ENCODE measurements at places on chromosomes 6 and 20.
A peak's percentile ranks its signal among the peaks of the same experiment; 100 is the strongest.

DNA sequence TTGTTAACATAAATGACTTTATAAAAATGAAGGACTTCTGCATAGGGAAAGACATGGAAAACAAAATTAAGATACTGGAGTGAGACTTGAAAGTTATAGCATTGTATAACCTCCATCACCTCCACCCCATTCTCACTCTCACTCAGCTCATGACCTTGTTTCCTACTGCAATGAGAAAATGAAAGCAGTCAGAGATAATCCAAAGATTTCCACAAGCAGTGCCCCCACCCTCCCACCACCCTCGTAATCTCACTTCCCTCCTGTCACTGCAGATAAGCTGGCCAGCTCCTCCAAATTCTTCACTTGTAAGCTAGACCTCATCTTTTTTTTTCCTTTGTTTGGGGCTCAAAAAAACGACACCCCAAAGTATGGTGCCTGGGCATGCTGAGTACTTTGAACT, 52.9 kb upstream of the PROKR2 start:
- DNase-seq: no peak

DNA sequence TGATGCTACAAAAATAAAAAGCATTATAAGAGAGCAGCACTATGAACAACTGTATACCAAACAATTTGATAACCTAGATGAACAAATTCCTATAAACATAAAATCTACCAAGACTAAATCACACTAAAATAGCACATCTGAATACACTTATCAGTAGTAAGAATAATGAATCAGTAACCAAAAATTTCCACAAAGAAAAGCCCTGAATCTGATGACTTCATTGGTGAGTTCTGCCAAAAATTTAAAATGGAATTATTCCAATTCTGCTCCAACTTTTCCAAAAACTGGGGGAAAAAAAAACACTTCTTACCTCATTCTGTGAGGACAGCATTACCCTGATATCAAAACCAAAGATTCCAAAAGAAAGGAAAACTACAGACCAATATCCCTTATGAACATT, 206.2 kb downstream of the WDR27 start:
- DNase-seq: no peak

DNA sequence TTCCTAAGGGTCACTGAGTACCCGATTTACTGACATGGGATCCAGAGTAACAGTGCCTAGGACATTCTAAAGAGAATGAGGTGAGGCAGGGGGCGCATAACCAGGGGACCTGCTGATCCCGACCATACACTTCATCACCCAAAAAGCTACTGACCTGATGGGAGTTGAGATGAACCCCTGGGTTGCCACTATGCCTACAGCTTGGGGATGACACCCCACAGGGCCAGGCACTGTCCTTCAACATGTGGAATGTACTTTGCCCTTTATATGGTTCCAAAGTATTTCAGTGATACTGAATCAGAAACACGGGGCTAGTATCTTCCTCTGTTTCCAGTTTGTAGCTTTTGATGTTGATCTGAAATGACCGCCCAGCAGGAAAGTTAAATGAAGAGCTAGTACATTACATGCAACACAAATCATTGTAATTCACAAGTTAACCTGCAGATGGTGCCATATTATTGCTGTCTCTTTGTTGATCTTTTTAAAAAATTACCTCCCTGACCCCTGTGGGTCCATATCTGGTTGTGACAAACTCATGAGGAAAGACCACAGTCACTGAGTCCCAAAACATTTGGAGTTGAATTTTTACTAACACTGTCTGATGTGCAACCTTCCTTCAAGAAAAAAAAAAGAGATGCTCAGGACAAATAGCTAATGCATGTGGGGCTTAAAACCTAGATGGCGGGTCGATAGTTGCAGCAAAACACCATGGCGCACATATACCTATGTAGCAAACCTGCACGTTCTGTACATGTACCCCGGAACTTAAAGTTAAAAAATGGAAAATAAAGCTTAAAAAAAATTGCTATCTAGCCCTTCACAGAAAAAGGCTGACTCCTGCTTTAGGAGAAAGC, 42.7 kb upstream of the GCNT2 start:
- no peak for DNase-seq

- no peak for DNase-seq
Observed at GRCh38 chr20:44532981-44533331, 11.1 kb upstream of the SERINC3 start.

DNA sequence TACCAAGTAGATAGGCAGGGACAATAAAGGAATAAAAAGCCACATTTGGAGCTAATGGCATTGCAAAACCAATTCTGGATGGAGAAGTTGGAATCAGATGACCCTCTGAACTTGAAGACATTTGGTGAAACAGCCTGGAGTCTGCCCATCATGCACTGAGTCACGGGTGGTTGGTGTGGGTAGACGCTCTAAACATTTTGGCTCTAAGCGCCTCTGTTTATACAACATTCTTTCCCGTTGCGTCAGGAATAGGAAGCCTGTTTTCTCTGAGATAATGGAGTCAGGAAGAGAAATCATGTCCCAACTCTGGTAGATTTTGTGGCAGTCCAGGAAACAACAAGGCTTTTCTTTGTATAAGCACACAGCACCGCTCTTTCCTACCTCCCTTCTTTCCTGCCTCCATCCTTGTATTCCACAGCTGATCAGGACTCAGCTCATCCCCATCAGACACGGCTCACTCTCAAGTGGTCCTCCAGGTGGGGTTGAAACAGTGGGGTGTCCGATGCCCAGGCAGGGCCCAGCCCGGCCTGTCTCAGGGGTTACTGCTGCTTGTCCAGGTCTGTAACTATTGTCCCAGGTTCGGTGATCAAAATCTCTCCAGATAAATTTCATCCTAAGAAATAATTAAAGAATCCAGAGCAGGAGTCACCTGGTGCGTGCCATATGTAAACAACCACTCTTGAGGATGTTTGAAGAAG, 12.1 kb upstream of the RAMACL start:
- no peak for DNase-seq

DNA sequence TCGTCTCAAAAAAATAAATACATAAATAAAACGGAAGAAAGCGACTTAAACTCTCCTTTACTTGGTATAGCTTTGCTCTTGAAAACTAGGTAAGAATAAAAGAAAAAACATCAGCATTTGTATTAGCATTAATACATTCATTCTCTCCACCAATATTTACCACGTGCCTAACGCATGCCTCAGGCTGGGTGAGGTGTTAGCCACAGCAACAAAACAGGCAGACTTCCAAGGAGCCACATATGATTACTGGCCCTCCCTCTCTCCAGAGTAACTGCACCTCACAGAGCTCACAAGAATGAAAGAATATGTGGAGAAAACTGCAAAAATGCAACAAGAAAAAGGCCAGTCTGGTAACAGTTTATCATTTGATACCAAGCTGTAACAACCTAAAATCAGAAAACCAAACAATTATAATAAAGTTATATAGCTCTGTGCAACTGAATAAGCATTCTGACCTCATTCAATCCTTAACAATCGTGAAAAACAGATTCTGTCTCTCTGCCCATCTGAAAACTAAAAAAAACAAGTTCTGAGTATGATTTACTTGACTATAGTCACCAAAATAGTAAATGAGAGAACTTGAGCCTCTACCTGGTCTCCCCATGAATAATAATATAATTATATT, 5.2 kb downstream of the NAPB start:
- DNase-seq: no peak

DNA sequence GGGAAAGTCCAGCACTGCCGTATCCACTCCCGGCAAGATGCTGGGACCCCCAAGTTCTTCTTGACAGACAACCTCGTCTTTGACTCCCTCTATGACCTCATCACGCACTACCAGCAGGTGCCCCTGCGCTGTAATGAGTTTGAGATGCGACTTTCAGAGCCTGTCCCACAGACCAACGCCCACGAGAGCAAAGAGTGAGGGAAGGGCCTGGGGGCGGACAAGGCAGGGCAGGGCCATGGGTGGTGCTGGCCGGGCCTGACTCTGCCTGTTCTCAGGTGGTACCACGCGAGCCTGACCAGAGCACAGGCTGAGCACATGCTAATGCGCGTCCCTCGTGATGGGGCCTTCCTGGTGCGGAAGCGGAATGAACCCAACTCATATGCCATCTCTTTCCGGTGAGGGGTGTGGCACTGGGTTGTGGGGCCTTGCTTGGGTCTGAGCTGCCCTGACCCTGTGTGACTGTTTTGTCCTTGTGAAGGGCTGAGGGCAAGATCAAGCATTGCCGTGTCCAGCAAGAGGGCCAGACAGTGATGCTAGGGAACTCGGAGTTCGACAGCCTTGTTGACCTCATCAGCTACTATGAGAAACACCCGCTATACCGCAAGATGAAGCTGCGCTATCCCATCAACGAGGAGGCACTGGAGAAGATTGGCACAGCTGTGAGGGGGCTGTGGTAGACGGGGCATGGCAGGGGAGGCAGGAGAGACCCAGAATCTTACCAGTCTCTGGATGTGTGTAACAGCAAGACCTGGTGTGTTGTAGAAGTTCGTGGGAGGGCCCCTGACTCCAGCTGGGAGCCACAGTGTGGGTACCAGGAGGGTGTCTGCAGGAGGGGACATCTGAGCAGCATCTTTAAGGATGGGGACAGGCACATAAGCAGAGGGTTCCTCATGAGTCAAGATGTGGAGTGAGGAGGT, 29.1 kb downstream of the PLCG1 start:
- no peak for DNase-seq

- no peak for DNase-seq
Observed at GRCh38 chr6:32192608-32193039, at the start of gene GPSM3. Gene GPSM3 (minus strand): TSS chr6:32192643. CDS start chr6:32192513, 130 bp downstream.

DNA sequence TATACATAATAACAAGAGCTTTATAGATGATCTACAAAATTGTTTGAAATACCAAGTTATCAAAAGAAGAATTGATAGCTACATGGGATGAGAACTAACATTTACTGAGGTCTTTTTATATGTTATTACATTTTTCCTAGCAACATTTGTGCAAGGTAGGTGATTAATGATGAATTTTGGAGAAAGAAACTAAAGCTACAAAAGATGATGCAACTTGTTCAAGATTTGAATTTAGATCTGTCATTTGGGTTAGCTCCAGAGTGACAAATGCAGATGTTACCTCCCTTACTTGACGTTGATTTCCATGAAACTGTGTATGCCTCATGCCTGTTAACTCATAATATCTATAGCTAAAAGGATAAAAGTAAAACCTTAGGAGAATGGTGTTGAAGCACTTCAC, 84.5 kb upstream of the EYA4 start:
- DNase-seq: no peak

- no peak for DNase-seq
Observed at GRCh38 chr6:164415832-164416563, 893.4 kb downstream of the C6orf118 start.

DNA sequence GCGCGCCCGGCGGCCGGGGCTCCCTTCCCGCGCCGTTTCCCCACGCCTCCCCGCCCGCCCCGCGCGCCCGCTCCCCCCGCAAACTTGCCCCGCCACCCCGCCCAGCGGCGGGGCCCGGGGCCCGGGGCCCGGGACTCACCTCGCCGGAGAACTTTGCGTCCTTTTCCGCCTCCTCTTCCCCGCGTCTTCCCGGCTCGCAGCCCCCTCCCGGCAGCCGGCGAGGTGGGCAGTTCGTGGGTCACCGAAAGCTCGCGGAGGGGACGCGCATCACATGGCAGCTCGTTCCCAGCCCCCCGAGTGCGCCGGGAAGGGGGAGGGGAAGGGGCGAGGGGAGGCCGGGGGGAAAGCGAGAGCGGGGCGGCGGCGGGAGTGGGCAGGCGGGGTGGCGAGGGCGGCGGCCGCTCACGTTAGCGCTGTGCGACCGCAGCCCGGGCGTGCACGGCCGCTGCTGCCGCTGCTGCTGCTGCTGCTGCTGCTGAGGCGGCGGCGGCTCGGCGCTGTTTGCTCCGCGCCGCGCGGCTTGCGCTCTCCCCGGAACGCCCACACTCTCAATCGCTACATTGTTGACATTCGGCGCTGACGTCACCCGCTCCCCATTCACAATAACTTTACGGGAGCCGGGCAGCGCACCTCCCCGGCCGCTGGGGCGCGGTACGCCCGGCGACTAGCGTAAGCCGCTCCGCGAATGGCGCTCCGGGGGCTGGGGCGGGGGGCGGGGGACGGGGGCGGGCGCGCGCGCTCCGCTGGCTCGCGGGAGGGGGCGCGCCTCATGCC, at the start of gene BACH2:
Gene BACH2 (minus strand): TSS at position 503 of the 774 bp plus-strand sequence. CDS start 287,999 bp downstream, outside the sequence.
- DNase-seq: peak; percentile 92

- DNase-seq: no peak
Observed at GRCh38 chr20:34541264-34541901, 17.1 kb upstream of the MAP1LC3A start.

DNA sequence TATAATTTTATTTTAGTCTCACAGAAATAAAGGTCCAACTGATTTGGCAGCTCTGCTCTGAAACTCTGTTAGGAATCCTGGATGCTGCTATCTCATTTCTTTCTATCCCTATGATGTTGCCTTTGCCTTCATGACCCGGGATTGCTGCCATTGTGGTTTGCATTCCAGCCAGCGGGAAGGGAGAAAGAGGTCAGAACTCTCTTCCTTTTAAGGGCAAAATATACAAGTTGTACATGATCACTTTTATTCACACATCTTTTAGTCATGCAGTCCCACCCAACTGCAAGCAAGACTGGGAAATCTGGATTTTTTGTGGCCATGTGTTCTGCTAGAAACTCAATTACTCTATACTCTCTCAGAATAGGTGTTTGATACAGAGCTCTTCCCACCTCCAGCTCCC, 263.1 kb upstream of the ZFP64 start:
- DNase-seq: no peak

- no peak for DNase-seq
Observed at GRCh38 chr20:5914859-5915258, 35.5 kb downstream of the TRMT6 start.

DNA sequence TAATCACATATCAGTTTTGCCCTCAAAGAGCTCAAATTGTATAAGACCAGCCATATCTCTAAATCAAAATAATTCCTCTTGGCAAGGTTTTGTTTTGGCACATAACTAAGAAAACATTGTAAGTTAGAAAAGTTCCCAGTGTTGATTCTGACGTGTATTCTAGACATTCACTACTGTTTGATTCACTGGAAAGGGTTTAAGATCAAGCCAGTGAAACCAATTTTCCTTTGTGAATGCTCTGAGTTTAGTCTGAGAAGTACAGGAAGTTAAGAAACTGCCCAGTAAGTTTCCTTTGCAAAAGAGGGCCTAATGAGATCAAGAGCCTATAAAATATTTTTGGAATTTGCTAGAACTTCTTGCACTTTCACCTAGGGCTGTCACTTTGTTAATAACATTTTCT, 143.0 kb downstream of the FNDC1 start:
- DNase-seq: no peak

DNA sequence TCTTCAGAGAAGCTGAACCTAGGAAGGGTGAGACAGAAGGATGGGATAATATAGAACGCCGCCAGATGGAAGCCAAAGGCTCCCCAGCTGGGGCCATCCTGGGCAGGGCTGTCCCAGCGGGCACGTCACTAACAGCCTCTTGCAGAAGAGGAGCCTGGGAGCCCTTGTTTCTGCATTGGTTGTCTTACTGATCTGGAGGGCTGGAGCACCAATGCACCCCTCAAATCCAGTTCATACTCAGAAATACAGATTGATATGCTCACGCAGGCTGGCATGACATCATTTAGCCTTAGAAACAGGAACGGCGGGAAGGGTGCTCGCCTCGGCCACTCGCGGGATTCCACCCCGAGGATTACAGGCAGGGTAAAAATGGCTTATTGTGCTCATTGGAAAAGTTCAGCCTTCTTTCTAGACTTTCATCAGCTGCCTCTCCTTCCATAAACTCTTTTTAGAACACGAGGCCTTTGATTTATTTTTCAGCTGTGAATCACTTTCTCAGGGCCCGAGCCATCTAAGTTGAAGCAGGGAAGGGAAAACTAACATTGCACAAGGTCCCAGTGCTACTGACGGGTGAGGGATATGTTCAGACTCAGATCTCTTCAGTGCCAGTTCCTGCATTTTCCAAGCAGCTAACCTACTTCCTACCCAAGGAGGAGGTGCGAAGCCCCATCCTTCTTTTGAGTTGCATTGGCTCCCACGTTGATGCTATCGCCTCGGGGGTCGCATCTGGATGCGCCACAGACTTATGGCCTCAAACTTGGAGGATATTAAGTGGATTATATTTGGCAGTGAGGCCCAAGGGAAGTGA, 82.3 kb downstream of the GMPR start:
- no peak for DNase-seq

All from activated T-cell treated with anti-CD3 and anti-CD28 coated beads for 48 hours (primary cell).